Right hindlimb (tissue), 1 donor: ENCODE measurements at places on chromosomes 4 and X.

DNA sequence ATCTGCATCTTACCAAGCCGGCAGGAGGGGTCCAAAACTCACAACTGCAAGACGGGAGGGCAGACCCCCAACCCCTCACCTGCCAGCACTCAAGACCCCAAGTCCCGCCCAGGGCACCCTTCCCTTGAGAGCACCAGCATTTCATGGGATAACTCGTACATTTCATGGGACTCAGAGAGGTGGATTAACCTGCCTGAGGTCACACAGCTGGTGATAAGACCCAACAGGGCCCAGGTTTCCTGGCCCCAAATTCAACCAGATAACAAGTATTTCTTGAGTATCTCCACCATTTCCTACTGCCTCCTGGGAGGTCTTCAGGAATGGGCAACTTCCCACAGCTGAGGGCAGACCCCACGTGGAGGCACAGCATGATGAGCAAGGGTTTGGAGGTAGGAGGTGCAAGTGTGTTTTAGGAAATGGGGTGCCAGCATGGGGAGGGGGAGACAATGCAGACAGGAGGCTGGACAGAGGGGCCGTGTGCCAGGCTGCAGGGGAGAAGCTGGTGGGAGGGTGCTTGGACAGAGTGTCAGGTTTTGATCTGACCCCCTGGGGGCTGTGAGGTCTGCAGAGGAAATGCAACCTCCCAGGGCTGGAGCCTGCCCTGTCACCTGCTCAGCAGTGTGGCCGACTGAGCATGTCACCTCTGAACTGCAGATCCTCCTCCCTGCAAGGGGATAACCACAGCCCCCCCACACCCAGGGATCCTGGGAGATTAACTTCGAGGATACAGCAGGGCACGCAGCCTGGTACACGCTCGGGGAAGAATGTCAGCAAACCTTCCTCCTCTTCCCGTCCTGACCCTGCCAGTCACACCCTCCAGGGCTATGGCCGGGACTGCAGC lies 4.4 kb downstream of the ADRA2C start:
- DNase-seq: no peak

GRCh38 chrX:17323397-17323796 lies 51.6 kb upstream of the NHS start:
- DNase-seq: no peak

DNA sequence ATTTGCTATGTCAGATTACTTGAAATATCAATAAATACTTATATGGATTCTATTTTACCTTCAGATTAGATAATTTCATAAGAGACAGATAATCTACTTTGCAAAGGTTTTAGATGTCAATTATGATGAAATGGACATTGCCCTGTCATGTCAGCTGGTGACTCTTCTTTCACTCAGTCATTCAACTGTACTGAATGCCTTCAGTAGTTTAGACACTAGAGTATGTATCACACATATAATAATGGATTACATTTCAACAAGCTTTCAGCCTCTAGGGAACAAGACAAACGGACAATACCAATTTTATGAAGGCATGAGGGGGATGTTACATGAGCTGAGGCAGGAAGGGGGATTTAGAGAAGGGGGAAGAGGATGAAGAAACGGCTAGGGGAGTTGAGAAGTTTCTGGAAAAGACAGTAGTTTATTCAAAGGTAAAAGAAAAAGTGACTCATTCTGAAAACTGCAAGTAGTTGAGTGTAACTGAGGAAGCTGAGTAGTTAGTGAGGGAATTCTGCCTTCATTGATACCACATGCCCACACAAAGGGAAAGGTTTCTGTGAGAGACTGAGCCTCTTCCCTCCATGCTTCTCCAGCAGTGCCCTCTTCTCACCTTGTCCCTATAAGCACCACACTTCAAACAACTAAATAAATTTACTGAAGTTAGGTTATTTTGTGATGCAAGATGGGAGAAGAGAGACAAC lies 25.7 kb downstream of the SLC9B2 start:
- DNase-seq: no peak

DNA sequence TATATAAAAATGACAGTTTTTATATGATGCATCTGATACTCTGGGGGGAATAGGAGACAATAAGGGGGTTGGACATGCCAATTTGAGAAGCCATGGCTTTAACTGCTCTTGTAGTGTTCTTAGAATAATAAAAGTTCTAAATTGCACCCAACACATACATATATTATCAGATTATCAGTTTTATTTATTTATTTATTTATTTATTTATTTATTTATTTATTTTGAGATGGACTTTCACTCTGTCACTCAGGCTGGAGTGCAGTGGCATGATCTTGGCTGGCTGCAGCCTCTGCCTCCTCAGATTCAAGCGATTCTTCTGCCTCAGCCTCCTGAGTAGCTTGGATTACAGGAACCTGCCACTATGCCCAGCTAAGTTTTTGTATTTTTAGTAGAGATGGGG lies 356.8 kb downstream of the TLL1 start:
- DNase-seq: no peak

DNA sequence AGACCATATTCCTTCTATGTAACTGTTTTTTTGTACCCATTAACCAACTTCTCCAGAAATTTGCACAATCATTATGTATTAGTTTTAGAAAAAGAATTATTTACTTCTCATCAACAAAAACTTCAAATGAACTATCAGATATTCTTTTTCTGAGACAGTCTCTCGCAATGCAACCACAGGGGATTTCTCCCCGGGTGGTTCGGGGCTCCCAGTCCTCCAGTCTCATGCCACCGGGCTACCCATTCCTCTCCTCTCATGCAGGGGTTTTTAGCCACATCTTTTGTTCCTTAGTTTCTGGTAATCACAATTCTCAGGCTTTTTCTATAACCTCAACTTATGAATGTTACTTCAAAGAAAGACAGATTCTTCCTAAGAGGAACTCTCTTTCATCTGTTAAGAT lies 46.6 kb upstream of the CLNK start:
- DNase-seq: no peak

DNA sequence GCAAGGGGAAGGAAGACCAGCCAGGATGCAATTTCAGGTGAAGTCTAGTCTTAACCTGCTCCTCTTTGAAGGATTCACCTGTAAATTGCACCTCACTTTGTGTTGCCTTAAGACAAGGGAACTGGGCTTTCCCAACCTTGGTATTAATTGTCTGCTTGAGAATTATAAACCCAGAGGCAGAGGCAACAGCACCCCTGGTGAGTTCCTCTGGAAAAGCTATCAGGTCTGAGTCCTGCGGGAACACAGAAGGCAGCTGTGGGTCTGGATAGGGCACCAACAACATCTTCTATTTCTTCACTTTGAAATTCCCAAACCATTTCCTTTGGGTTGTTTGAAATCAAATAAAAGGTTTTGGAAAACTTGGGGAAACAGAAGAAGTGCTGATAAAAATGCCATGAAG lies 109.2 kb upstream of the NPY2R start:
- DNase-seq: no peak

DNA sequence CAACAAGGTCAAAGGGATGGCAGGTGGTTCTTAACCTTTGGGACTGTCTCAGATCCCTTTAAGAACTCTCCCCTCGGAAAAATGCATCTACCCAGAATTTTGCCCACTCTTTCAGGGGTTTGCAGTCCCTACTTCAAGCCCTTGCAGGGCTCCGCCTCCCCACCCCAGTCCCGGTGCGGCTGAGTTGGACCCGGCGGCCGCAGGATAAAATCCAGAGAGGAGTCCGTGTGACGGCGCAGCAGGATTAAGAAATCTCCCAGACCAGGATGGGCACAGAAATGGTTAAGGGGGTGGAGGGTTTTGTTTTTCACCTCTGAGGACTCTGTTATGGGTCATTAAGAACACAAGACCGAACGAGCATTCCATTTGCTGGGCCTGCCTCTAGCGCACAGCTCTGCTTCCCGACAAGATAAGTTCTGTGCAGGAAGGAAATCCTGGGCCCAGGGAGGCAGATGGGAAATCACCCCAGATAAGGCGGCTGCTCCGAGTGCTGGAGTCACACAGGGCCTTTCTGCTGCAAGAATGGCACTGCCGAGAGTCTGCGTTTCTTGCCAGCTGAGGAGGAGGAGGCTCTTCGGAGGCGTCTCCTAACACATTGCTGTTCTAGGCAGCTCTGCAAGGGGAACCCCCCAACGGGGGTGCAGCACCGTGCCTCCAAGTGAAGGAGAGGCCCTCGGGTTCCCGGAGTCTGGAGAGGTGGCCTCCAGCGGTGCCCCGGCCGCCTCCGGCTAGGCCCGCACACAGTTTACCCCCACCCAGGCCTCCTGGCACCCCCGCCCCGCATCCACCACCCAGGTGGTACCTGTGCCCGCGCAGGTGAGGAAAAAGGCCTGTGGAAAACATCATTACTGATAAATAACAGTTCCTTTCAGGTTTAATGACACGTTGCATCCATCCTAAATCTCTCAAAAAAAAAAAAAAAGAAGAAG lies 277.6 kb downstream of the BCOR start:
- DNase-seq: no peak

GRCh38 chr4:183563874-183564273 lies 59.0 kb downstream of the ING2 start:
- DNase-seq: no peak

- DNase-seq: no peak
These were observed 50.6 kb downstream of the PPARGC1A start for GRCh38 chr4:23839279-23839678.

- peak; percentile 87 for DNase-seq
These were observed 61.0 kb downstream of the SEPSECS start for GRCh38 chr4:25098964-25099891.

DNA sequence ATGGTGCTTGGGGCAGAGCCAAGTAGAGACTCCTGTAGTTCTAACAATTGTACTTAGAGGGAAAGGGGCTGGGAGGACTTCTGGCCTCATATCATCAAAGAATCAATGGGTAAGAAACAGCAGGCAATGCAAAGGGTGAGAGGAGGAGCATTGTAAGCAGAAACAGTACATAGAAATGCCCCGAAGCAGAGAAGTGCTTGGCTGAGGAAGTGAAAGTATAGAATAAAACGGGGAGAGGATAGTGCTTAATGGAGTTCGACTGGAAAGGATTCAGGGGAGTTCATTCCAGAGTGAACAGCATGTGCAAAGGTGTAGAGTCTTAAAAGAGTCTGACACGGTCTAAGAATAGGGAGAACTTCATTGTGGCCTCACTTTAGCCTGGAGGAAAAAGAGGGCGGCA lies 103.0 kb downstream of the SYNPO2 start:
- DNase-seq: no peak

GRCh38 chr4:28799696-28800095 lies 1920.5 kb upstream of the PCDH7 start:
- no peak for DNase-seq

GRCh38 chr4:56156141-56156540 lies 207.4 kb downstream of the CEP135 start:
- DNase-seq: no peak

DNA sequence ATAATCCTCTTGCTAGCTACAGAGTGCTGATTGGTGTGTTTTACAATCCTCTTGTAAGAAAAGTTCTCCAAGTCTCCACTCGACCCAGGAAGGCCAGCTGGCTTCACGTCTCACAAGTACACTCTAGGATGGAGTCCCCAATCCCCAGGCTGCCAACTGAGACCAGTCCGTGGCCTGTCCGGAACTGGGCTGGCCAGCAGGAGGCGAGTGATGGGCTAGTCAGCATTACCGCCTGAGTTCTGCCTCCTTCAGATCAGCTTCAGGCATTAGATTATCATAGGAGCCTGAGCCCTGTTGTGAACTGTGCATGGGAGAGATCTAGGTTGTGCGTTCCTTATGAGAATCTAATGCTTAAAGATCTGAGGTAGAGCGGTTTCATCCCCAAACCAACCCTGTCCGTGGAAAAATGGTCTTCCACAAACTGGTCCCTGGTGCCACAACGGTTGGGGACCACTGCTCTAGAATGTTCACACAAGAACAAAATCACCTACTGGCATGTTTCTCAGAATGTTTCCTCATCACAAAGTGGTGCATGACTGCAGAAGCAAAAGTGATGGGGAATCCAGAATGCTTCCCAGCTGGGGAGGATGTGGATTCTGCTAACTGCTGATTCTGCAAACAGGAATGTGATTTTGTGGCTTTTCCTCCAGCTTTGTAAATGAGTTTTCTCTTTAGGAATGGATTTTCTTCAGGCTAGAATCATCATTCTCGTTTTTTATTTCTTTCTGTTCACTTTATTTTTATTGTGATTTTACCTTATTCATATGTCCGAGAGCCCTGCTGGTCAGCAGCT lies 40.9 kb downstream of the SEPTIN11 start:
- no peak for DNase-seq

DNA sequence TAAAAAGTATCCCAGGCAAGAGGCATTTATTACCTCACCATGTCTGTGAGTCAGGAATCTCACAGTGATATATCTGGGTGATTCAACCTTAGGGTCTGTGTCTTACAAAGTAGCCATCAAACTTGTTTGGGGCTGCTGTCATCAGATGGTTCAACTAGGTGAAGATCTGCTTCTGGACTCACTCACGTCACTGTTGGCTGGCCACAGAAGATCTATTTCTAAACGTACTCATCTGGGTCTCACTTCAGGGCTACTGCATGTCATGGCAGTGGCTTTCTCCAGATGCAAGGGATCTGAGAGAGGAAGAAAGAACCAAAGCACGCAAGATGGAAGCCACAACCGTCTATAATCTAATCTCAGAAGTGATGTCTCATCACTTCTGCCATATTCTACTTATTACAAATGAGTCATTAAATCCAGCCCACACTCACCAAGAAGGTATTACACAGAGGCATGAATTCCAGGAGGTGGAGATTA lies 267.8 kb upstream of the ANKRD50 start:
- DNase-seq: no peak

GRCh38 chr4:184167576-184167975 lies 50.1 kb downstream of the ENPP6 start:
- DNase-seq: no peak

DNA sequence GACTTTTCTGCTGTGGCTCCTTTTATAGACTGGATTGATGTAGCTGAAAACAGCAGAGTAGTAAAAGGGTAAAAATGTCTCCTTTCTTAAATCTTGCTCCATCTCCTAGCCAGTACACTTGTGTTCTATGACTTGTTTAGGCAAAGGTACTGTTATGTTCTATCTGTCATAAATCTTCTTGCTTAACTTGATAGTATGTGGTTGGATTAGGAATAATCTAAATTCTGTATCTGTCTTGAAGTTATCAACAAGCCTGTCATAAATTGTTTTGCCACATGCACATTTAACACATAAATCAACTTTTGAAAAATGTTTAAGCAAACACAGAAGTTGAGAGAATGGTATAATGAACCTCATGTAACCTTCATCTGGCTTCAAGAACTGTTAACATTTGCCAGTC lies 157.0 kb downstream of the FRAS1 start:
- no peak for DNase-seq

DNA sequence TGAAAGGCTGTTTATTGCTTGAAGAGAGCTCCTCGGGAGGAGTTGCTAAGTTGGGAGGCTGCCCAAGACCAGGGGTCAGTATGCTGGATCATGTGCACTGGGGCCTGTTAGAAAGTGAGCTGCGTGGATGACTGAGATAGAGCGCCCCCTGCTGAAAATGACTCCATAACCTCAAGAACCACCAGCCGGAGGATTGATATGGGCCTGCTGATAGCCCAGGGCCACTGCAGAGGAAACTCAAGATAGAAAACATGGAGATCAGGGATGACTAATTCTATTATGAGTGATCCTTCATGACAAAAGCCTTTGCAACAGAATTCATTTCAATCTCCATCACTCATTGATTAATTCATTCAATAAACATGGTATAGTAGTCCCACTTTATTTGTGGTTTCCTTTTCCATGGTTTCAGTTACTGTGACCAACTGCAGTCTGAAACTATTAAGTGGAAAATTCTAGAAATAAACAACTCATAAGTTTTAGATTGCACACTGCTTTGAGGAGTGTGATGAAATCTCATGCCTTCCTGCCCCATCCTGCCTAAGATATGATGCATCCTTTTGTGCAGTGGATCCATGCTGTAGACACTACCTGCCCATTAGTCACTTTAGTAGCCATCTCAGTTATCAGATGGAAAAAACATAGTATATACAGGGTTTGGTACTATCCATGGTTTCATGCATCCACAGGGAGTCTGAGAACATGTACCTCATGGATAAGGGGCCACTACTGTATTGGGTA lies 126.7 kb upstream of the MBNL3 start:
- DNase-seq: no peak
